Left renal cortex interstitium (tissue), 4 donors: ENCODE measurements at places on chromosomes 7 and 10. TPM values are rescaled to one million over a fixed set of nuclear protein-coding genes. Genes with fewer than 3 reads are reported as not detected.

DNA sequence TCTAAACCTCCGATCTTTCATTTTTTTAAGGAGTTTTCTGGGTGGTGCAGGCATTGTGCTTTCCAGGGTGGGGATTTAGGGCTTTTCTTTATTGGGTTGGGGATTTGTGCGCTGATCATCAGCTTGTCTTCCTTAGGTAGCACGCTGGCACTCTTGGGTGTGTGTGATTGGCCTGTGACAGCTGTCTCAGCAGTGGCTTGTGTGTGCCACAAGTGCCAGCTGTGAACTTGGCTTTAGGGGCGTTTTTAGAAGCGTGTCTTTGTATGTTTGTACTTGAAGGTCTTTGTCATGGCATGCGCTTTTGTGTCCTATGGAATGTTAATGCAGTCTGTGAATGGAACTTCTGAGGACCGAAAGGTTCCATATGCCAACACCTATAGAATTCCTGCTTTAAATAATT lies 788 bp downstream of the AKAP9 start:
- DNase-seq: peak; percentile 58

GRCh38 chr10:25076506-25077177 lies 60.2 kb downstream of the THNSL1 start:
- no peak for DNase-seq

DNA sequence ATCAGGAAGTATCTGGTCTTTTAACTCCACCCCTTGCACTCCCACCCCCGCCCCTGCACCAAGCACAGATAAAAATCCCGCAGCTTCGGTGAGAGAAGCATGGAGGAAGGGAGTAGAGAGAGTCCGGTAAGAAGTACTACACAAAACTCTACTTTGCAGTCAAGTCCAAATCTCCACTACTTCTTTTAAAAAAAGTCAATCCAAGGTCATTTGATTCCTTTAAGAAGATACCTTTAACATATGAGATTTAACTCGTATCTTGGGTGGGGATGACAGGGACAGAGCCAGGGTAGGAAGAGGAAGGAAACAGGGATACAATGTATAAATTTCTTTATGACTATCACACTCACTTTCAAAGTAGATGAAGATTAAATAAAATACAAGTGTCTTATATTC lies 132.1 kb downstream of the NRBF2 start:
- DNase-seq: peak; percentile 32

- DNase-seq: no peak
Measured at GRCh38 chr10:126669168-126669567, 1.3 kb downstream of the C10orf90 start.

DNA sequence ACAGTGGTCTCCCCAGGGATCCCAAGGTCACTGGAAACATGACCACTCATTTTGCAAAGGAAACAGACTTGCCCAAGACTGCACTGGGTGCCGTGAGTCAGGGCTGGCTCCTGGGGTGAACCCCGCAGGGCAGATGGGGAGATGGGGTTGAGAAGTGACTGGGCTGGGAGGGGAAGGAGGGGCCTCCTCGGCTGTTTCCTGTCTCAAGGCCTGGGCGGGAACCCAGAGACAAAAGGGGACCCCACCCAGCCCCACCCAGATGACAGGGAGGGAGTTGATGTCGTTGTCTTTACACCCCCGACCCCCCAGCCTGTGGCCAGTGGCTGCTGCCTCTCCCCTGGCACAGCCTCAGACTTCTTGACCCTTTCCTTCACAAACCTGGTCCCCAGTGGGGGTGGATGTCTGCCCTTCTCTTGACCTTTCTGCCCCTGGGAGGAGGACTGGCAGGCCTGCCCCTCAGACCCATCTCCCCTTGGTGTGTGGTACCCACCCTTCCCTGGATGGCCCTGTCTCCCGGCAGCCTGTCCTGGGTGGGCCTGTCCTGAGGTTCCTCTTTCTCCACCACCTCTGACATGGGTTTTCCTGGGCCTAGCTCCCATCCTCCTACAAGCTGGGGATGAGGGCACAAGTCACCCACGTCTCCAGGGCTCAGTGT lies 1.4 kb downstream of the MYO1G start:
- no peak for DNase-seq

DNA sequence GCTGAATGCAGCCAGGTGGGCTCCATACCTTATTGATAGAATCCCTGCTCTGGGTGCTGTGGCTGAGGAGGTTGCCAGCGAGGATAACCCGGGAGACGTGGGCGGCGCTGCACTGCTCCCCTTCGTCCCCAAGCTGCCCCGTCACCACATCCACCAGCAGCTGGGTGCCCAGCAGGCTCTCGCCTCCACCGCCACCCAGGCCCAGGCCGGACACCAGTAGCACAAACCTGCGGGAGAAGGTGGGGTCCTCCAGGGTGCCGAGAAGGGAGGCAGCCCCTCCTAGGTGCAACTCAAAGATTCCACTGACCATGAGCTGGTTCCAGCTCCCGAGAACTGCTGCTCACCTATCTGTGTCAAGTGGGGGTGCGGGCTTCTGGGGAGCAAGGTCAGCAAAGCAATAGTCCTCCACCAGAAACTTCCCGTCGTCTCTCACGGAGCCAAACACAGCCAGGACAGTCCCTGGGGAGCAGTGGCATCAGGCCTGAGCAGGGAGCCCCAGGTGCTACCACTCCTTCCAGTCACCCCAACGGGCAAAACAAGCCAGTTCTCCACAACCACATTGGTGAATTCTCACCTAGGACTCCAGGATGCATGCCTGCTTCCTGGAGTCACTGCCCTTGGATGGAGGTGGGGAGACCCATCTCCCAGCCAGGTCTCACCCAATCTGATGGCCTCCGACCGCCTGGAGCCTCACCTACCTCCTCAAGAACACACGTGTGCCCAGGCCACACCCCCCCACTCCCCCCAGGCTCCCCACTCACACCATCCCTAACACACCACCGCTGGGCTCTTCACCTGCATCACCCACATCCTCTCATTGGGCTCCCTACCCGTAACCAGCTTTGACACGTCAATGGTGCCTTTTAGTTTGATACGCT lies 6.3 kb downstream of the POLD2 start:
- no peak for DNase-seq

- no peak for DNase-seq
Measured at GRCh38 chr10:97542169-97543024, 30.2 kb upstream of the ANKRD2 start.

The CUZD1 gene
- 1.7 TPM for polyA plus RNA-seq

DNA sequence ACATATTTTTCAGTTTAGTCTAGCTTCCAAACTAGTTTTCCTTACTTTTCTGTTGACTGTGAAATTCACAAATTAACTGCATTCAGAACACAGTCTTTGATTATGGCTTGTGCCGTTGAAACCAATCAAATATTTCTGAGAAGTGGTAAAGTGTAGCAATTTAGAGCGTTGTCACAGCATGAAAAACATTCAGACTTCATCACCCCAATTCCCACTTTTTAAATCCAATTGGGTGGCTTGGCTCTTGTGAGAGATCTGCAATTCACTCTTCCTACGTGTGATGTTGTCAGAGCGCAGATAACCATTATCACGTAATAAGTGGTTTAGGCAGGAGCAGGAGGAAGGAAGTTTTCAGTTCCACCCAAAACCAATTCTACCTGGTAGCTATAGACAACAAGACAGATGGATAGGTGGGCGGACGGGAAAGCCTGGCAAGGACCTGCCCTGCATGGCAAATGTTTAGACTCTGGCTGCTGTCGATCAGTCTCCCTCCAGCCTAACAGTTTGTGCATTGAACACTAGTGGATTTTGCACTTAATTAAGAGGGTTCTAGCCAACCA lies 8.9 kb downstream of the COBL start:
- DNase-seq: no peak

DNA sequence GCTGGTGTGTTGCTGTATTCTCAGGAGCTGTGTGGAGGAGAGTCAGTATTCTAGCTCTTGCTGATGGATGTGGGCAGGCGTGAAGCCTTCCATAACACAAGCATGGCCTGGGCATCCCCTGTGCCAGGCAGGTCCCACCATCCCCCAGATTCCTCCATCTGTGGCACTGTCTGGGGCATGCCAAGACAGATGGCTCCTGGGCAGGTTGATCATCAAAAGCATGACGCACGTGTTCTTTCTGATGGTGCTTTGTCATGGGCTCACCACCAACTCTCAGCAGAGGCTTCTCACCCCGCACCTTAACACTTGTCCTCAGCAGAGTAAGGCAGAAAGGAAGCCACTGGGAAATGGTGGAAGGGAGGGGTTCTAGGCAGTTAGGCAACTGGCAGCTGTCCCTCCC lies 364.3 kb downstream of the PLXNA4 start:
- DNase-seq: no peak

DNA sequence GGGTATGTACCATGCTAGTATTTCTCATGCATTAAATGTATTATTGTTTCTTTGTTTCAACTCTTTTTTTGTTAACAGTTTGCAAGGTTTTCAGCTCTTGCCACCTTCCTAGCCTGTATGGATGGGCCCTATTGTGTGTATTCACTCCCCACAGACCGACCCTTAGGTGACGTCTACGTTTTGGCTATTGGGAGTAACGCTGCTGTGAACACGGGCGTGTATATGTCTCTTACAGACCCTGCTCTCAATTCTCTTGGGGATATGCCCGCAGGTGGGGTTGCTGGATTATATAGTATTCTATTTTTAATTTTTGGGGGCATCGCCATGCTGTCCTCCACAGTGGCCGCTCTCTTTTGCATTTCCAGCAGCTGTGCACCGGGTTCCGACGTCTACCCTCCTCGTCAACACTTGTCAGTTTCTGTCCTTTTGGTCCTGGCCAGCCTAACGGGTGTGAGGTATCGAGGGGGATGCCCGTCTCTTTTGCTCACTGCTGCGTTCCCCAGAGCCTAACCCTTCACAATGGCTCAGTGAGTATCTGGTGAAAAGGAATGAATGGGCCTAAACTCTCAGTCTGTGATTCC lies 64.1 kb upstream of the GNA12 start:
- DNase-seq: no peak

The UNC5B gene
- 57.8 TPM for polyA plus RNA-seq

GRCh38 chr7:46301677-46302076 lies 380.6 kb upstream of the IGFBP3 start:
- no peak for DNase-seq

- no peak for DNase-seq
Measured at GRCh38 chr7:37703361-37703760, 19.8 kb downstream of the GPR141 start.

GRCh38 chr10:77339166-77339565 lies 298.4 kb downstream of the KCNMA1 start:
- DNase-seq: no peak

DNA sequence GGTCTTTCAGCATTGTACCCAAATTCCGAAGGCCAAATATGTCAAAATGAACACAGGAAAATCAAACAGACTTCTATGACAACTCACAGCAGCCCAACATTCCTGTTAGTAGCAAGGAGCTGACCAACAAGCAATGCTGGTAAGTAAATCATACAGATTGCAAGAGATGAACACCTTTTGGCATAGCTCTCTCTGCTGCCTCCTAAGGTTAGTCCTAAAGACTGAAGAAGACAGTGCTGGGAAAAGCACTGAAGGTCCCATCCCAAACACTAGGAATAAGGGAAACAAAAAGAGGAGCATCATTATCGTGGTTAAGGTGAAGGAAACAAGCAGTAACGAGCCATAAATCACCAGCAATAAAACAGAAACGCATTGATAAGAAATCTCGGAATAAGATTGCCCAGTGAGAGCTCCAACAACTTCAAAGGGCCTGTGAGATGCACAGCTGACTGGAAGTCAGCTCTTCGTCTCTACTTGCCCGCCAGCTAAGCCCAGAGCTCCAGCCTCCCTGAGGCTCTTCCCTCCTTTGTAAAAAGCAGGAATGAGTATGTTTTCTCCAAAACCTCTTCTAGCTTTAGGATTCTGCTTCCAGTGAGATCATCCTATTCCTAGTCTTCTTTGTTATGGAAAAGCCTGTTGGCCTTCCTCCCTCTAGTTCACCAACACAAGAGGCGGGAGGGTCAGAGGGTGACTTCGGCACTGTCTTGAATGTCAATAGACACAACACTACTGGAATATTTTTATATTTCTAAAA lies 15.3 kb downstream of the NUDT5 start:
- DNase-seq: no peak

The CHST3 gene
- polyA plus RNA-seq: 21.7 TPM
